ENCODE measurements at places on chromosomes 16 and 17.

DNA sequence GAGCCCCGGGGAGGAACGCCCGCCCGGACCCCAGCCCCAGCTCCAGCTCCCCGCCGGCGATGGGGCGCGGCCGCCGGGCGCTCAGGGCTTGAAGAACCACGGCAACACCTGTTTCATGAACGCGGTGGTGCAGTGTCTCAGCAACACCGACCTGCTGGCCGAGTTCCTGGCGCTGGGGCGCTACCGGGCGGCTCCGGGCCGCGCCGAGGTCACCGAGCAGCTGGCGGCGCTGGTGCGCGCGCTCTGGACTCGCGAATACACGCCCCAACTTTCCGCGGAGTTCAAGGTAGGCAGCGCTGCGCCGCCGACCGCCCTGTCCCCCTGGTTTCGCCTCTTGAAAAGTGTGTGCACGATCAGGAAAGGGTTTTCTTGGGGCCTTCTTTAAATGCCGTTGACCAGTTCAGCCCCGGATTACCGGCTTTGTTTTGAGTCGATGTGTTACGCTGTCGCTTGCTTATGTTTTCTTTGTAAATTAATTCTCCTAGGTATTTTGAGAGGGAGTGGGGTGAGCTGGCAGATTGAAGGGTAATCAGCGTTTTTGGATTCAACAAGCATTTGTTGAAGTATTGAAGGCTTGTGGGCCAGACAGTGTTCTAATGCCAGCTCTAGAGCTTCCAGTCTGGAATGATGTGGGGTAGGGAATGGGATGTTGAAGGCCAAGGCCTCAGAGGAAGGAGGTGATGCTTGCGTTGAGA, 681 bp downstream of the USP43 start:
- no peak for DNase-seq

DNA sequence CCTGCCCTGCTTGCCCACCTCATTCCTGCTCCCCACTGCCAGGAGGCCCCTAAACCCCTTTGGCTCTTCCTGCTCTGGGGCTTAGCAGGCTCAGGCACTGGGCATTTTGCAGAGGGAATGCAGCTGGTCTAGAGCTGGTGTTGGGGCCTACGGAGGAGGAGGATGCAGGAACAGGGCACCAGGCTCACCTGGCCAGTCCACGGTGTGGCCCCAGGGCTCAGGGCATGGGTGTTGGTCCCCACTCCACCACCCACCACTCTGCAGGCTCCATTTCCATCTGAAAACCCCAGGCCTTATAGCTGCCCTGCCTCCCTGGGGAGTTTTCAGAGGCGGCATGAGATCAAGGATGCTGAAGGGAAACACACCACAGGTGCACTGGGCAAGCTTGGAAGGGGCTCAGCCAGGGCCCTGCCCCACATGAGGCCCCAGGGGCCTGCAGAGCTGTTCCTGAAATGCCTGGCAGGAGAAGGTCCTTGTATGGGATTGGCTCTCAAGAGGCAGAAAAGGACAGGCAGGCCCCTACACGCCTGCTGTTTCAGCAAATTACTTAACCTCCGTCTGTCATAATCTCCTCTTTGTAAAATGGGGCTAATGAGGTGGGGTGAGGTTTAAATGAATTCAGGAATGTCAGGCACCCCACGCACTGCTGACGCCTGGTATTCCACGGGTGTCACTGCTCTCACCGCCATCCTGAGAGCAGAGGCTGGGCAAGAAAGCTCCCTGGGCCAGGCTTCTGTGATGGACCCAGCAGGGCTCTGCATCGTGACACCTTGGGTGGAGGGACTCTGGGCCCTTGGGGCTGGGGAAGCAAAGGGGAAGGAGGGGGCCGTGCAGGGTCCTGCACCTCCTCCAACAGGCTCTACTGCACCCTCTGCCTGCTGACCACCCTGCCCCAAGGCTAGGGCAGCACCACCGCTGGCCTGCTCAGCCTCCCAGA, 9.3 kb downstream of the SLC47A2 start:
- no peak for DNase-seq

GRCh38 chr17:48213797-48214196, 106.2 kb downstream of the SNX11 start:
- DNase-seq: no peak

DNA sequence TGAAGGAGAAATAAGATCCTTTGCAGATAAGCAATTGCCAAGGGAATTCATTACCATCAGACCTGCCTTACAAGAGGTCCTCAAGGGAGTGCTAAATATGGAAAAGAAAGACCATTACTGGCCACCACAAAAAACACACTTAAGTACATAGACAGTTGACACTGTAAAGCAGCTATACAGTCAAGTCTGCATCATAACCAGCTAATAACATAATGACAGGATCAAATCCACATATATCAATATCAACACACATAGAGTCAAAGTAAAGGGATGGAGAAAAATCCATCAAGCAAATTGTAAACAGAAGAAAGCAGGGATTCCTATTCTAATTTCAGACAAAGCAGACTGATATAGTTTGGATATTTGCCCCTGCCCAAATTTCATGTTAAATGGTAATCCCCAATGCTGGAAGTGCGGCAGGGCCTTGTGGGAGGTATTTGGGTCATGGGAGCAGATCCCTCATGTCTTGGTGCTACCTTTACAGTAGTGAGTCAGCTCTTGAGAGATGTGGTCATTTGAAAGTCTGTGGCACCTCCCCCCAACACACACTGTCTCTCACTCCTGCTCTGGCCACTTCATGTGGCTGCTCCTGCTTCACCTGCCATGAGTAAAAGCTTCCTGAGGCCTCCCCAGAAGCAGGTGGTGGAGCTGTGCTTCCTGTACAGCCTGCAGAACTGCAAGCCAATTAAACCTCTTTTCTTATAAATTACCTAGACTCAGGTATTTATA, 32.8 kb downstream of the TANC2 start:
- DNase-seq: no peak

GRCh38 chr16:24514096-24514495, 25.3 kb upstream of the RBBP6 start:
- DNase-seq: no peak

DNA sequence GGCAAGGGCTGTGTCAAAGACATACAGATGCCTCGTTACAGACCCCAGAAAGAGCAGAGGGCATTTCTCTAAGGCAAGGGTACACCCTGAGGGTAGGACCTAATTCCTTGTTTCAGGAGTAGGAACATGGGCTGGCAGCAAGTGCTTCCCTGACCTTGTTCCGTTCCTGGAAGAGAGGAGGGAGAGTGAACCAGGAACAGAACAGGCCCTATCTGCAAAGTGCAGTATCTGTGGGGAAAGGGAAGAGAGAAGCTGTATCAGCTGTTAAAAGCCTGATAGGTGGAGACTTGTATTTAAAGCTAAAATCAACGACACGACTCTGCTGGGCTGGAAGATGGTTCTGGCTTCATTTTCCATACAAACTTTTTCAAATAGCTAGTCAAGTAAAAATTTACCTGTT, 26.1 kb upstream of the FASN start:
- no peak for DNase-seq

GRCh38 chr16:17949982-17950250, 386.6 kb downstream of the NPIPA8 start:
- no peak for DNase-seq

- no peak for DNase-seq
These were observed 3.6 kb upstream of the SLC16A5 start for GRCh38 chr17:75084039-75084660.

DNA sequence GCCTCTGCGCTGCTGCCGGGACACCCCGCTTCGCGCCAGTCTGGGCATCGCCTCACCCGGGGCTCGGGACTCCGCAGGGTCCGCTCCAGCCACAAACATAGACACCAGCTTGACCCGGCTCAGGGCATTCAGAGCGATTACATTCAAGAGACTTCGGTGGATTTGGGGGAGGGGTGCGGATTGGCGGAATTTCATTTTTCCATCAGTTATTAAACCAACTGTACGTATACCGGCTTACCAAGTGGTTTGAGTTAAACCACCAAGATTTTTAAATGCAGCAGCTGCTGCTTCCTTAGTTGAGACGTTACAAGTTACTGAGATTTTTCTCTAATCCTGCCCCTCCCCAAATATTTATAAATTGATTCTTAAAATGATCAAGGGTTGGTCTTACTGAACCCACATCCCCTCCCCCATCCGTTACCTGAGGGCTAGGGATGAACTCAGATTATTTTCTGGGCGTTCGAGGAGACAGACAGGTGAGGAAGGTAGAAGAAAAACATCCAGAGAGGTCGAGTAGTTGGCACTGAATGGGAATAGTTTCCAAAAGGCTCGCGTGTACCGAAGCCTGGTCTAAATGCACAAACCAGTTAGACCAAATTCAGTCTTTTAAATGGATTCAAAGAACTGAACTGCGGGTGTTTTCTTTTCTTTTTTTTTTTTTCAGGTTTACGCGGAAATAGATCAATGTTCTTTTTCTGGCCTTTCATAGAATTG, 1.5 kb downstream of the CRHR1 start:
- DNase-seq: no peak

DNA sequence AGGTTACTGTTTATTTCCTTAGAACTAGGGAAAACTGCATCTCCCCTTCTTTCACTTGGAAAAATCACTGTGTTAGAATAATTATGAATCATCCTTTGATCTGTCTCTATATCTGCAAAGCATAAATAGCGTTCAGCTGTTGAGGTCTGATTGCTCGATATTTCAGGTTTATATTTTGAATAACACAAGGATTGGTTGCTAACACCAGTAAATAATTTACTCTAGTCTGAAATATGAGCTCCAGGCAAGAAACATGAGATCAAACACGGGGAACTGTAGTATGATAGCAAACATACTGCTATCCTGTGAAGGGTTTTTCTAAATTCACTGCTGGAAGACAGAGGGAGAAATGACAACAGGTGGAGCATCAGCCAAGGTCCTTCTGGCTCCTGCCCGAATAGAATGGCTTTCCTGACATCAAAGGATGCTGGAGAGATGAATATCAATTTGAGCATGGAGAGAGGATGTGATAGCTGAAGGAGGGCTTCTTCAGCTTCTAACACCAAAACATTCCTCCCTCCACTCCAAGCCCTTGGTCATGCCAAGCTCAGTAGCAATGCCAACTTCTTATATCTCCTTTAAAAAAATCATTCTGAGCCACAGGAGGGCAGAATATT, 450.3 kb downstream of the SHISA9 start:
- no peak for DNase-seq

GRCh38 chr17:49450735-49451134, 36.1 kb upstream of the PHB1 start:
- DNase-seq: no peak

- no peak for DNase-seq
These were observed 49.0 kb upstream of the CHMP6 start for GRCh38 chr17:80942423-80943345.

DNA sequence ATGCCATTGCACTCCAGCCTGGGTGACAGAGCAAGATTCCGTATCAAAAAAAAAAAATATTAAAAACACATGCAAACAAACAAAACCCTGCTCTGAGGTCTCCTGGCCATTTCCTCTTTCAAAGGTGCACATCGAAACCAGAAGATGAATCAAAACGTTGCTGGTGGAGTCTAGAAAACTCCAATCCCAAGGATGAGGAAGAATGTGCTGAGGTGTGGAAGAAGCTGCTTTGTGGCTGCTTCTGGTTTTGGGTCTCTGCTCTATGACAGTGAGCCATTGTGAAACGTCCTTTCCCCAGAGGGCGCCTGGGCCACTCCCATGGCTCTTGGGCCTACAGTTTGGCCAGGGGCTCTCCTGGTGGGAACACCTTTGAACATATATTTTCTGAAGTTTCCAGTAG, 112.6 kb downstream of the IRF8 start:
- DNase-seq: no peak

DNA sequence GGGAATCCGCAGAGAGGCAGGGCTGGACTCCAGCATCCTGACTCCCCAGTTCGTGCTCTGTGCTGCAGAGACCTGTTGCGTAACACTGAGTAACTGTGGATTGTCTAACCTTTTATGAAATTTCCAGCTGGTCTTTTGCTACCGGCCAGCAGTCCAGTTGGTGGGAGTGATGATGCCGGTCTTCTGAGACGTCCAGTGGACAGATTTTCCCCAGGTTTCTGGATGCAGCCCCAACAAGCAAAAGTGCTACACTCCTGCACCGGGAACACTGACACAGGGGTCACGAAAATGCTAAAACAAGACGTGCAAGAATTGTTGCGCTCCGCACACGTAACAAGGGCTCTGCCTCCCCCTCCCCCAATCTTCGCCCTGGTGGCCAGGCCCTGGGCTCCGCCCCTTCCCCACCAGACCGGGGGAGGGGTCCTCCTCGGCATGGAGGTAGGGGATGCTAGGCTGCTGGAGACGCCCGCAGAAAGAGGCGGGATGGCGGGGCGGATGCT, 701 bp upstream of the MRC2 start:
- DNase-seq: peak; percentile 69

DNA sequence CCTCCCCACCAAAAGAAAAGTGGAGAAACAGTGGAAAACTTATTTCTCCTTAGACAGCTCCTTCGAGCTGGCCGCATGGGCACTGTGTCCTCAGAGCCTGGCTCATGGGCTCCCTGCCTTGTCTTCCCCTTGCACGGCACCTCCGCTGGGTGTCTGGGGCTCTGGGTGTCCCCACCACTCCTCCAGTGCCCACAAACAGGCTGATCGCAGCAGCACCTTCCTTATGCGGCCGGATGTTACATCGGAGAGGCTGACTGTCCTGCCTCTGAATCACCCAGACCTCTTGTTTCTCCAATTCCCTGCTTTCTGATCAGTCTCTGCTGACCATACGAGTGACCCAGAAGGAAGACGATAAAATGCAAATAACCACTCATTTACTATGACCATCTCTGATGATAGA, 121.7 kb downstream of the SLC39A11 start:
- DNase-seq: no peak

- DNase-seq: no peak
These were observed 27.8 kb downstream of the USP36 start for GRCh38 chr17:78812855-78813254.

DNA sequence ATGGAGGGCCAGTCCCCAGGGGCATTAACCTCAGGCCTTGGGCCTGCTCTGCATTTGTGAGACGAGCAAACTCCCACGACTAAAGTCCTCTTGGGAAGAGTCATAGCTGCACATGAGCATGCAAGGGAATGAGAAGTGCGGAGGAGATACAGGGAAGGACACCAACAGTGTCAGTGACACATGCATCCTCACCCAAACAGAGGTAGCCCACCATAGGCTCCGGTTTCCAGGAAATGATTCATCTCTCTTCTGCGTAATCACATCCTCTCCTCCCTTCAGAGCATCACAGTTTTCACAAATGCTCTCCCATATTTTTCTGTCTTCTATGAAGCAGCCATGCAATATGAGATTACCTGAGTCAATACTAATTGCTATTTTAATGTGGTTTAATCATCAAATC, 725.7 kb upstream of the GOT2 start:
- no peak for DNase-seq

Data from inflammatory macrophage (primary cell).